ENCODE measurements at places on chromosomes 2 and 18.

DNA sequence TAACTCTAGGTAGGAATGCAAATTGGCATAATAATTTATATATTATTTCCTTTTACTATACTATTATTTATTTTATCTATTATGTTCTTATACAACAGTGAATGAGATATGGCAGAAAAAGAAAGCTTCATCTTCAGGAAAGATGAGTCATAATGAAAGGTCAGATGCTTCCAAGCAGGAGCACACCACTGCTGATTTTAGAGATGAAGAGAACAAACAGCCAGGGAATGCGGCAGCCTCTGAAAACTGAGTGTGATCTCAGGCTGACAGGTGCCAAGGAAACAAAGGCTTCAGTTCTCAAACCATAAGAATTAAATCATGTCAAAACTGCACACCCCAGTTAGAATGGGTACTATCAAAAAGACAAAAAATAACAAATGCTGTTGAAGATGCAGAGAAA is 149.0 kb downstream of the CCDC178 start:
- DNase-seq, result no peak

- no peak for DNase-seq
Observed at GRCh38 chr2:179170901-179171300, 93.7 kb downstream of the SESTD1 start.

DNA sequence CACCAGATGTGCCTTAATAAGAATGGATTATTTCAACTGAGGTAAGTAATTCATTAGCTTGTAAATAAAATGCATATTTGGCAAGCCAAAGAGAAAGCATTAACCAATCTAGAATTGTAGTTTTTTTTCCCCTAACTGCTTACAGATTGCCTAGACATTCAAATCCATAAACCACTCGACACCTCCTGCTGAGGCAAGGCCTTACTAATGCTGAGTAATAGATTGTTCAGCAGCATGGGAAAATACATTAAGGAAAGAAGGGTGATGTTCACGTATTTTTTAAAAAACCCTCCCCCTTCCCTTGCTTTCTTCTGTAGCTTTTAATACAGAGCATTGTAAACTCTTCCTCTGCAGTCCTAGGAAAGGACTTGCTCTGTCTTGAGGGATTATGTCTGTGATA is 17.0 kb upstream of the LINC00305 start:
- no peak for DNase-seq

DNA sequence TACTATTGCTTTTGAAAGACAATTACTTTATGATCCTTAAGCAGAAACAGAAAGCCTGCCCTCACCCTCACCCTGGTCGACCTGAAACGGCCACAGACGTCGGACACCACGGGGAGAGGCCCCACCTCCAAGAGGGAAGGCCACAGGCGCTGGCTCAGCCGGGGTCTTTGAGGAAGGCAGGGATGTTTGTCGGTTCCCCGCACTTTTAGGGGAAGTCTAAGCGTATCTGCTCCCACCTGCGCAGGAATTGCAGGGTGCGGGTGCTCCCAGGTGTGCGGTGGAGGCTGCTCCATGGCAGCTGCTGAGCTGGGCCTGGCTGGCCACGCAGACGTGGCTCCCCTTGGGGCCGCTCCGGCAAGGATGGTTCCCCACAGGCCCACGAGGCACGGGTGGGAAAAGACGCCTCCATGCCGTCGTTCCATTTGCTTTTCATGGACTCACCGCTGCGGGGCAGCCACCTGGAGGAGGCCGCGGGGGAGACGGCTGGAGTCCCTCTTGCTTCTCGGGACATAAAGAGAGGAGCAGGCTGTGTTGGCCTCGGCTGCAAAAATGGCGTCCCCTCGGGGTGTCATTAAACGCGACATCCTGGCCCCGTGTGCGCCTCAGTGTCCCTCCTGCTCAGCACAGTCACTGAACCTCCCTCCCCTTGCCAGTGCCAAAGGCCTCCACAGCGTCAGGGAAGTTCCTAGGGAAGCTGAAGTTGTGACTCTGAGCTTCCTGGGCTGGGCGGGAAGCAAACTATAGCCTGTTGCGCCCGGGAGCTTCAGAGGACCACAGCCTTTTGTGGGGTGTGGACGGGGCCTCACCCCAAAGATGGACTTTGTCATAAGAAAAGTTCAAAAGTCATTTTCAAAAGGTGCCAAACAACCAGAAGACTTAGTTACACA is 63.4 kb downstream of the NFATC1 start:
- DNase-seq, result no peak

GRCh38 chr2:75186821-75187220 is 12.5 kb downstream of the TACR1 start:
- no peak for DNase-seq

DNA sequence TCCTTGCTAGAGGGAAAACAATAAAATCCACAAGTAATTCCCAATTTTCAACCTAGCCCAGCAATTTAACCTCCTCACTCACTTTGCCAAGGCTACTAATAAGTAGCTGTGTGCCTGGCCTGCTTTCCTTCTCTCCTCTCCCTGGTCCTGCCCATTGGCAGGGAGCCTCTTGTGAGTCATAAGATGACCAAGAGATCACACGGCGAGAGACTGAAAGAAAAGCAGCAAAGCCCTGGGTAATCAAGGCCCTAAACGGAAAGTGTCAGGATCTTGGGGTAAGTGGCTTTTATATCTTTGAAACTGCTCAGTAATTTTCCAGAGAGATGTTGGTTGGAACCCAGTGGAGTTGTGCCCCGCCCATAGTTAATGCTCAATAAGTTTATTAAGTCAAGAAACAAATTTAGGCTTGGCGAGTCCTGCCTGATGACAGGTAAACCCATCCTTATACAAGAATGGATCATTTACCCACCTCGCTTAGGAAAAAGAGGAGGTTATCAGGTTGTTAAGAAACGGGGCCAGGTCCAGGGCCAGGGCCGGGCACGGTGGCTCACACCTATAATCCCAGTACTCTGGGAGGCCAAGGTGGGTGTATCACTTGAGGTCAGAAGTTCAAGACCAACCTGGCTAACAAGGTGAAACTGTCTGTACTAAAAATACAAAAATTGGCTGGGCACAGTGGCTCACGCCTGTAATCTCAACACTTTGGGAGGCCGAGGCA is 10.0 kb upstream of the ADAM17 start:
- no peak for DNase-seq

DNA sequence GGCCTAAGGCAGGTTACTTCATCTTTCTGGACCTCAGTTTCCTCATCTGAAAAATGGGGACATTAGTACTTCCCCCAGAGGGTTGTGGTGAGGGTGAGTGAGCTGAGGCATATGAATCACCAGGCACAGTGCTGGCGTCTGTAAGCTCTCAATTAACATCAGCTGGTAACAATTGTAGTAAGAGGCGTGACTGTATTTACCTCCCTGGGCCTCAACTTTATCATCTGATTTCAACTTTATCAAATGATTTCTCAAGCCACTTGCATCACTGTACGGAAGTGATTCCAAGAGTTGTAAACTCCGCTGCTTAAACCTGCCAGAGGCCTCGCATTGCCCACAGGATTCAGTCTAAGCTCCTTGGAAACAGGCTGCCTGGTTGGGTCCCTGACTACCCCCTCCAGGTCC is 53.6 kb upstream of the PKDCC start:
- no peak for DNase-seq

DNA sequence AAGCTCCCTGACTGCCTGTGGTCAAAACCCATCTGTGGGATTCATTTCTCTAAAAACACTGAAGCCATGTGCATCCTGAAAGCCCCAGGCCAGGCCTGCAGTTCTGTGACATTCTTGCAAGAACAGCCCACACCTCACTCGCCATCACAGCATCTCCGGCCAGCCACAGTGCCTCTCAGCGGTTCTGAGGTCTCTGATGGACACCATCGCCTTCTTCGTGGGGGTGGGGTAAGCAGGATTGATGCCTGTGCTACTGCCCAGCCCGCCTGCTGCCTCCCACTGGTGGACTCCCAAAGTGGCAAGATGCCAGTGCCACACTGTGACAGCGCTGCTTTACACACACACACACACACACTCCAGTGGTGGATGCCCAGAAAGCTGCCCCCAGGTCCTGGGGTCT is 5.2 kb upstream of the PRLH start:
- no peak for DNase-seq

GRCh38 chr18:67995769-67996168 is 479.2 kb upstream of the DSEL start:
- DNase-seq, result no peak

- DNase-seq, result no peak
Observed at GRCh38 chr2:231932711-231932970, 6.4 kb upstream of the NPPC start.

- no peak for DNase-seq
Observed at GRCh38 chr18:48940854-48941611, 9.7 kb downstream of the SMAD7 start.

DNA sequence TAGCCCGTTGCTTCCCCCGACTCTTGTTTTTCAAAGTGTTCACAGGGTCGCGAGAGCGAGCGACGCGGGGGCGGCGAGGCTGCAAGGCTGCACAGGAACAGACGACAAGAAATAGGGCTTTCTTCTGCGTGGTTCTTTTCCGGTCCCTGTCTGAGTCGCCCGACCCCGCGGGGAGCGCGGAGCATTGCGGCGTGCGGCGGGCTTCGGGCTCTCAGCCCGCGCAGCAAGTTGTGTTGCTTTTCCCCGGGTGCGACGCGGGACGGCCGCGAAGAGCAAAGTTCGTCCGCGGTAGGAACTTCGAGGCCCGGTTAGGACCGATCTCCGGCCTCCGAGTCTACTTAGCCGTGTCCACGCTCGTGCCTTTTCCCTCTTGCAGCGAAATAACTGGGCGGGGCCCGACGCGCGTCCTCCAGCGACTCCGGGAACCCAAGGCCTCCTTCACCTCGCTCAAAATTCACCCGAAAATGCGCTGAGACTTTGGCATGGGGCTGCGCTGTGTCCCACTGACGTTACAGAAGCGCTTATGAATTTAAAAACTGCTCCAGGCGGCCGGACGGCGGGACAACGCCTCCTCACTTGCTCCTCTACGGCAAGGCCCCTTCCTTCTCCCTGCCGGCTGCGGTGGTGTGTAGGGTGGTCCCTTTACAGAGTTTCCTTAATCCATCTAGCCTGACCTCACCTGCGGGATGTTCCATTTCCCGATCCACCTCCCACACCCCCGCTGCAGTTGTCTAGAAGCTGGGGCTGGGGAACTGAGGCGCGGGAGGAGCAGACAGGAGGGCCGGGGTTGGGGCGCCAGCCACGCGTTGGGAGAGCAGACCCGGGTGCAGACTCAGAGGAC is 1.5 kb upstream of the BCL2L11 start:
- peak; percentile 12 for DNase-seq

Measured in activated gamma-delta T cell (primary cell).